ENCODE measurements at places on chromosomes 7 and 10.

GRCh38 chr7:154832557-154833138 lies 170.3 kb downstream of the PAXIP1 start:
- no peak for DNase-seq

GRCh38 chr7:20083781-20084180 lies 133.4 kb downstream of the MACC1 start:
- DNase-seq: no peak

DNA sequence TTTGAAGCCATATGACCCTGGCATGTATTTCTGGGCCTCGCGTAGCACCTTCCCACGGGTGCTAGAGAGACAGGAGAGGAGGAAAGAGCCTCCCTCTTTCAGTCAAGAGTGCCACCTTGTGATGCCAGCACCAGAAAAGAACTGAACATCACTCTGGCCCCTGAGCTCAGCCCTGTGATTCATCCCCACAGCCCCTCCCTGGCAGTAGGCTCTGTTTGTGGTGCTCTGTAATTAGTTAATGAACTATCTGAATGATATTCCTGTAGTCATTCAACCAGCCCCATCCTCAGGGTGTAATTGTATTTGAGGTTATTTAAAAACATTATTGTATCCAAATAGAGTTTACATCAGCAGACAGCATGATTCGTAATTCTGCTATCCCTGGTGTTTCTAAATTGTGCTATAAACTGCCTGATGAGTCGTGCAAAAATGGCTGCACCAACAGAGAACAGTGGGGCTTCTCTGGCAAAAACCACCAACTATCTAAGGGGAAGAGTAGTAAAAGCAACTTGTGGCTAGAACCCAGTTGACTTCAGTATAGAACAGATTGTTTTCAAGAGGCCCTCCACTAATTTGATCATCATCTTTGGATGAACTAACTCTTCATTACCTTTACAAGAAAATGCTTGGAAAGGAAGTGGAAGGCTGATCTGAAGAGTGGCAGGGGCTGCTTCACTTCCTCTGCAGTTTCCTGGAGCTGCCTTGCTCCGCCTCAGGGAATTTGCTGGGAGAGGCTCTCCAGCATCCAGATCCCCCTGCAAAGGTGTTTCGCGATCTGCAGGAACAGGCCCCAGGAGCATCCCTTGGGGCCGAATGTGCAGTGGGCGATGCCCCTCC lies 23.7 kb upstream of the TIAL1 start:
- DNase-seq: no peak

GRCh38 chr10:108582888-108583287 lies 1340.4 kb downstream of the XPNPEP1 start:
- DNase-seq: no peak

- DNase-seq: no peak
Observed at GRCh38 chr7:117274951-117275350, 47.9 kb downstream of the WNT2 start.

- DNase-seq: no peak
Observed at GRCh38 chr7:103714376-103714927, 268.4 kb upstream of the SLC26A5 start.

GRCh38 chr10:104325436-104326435 lies 12.5 kb downstream of the ITPRIP start:
- DNase-seq: no peak

DNA sequence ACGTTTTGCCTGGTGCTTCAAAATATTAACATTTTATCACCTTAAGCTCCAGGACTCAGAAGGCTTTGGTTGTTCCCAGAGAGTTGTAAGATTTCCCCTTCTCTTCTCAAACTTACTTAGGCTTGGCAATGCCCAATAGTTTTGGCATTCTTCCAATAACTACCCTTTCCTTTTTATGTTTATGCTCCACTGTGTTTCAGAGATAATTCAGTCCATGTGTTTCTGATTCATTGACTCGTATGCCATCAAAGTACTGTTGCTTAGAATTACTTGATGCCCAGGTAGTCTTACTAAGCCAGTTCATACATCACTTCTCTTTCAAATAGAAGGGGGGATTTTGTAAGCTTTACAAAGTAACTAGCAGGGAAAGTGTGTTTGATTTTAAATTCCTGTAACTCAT lies 66.6 kb downstream of the AGMO start:
- no peak for DNase-seq

- DNase-seq: no peak
Observed at GRCh38 chr7:111242141-111242755, 151.3 kb downstream of the LRRN3 start.

GRCh38 chr10:113047605-113047962 lies 97.5 kb downstream of the TCF7L2 start:
- no peak for DNase-seq

DNA sequence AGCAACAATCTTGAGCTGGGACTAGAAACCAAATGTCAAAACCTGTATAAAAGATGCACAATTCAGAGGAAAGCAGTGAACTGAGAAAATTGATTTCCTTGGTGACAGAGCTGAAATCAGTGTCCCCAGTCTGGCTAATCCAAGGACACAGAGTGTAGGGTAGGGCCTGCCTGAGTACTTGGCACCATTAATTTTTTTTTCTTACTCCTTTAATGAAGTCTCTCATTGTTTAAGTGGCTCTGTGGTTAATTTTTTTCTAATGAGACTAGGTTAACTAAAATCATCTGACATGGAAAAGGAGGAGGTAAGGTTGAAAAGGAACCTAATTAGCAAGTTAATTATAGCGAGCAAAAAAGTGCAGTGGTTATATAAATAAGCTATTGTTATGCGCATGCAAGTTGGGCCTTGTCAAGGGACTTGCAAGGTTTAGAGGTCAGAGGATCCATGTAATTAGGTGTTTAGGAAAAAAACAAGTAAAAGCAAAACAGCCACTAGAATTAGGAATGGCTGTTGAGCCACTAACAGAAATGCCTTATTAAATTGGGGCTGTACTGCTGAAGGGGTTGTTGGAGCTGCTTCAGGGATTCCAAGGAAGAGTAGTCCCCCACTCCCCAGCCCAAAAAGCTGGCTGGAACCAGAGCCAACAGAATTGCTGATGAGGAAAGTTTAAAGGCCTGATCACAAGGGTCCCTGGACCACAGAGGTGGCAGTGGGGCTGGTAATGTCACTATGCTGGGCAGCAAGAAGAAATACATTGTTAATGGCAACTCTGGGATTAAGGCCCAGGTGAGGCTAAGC lies 58.9 kb upstream of the STRIP2 start:
- no peak for DNase-seq

DNA sequence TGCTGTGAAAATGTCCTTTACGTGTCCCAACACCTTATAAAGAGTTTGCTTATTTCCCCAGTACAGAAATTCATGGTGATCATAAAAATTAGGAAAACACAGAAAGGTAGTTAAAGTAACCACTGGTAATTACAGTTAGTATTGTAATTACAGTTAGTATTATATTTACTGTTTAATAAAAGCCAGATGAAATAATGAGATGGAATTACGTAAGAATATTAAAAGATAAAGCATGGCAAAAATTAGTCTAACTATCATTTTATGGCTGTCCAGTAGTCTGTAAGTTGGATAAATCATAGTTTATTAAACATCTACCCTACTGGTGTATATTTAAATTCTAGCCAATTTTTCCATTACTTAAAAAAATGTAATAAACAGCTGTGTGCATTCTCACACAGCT lies 638.8 kb downstream of the ACTR3B start:
- no peak for DNase-seq

DNA sequence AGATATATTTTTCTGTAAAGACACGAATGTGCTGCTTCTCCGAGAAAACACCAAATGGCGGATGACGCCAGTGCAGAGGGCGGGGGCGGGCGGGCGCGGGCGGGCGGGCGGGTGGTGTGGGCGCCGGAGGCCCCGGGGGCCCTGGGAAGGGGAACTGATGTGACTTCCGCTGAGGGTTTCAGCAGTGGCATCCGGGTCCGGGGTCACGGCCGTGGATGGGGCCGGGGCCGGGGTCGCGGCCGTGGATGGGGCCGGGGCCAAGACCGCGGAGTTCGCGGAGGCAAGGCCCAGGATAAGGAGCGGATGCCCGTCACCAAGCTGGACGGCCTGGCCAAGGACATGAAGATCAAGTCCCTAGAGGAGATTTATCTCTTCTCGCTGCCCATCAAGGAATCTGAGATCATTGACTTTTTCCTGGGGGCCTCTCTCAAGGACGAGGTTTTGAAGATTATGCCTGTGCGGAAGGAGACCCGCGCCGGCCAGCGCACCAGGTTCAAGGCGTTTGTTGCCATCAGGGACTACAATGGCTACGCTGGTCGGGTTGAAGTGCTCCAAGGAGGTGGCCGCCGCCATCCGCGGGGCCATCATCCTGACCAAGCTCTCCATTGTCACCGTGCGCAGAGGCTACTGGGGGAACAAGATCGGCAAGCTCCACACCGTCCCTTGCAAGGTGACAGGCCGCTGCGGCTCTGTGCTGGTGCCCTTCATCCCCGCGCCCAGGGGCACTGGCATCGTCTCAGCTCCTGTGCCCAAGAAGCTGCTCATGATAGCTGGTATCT lies 20.3 kb upstream of the IGF2BP3 start:
- DNase-seq: no peak

GRCh38 chr10:70981171-70981836 lies 92.9 kb upstream of the PCBD1 start:
- no peak for DNase-seq

- DNase-seq: no peak
Observed at GRCh38 chr10:100477970-100478369, 15.2 kb downstream of the WNT8B start.

GRCh38 chr7:71633551-71634008 lies 501.6 kb downstream of the GALNT17 start:
- DNase-seq: no peak

GRCh38 chr7:96734343-96734742 lies 24.7 kb upstream of the SEM1 start:
- DNase-seq: no peak

- DNase-seq: no peak
Observed at GRCh38 chr7:84735011-84735410, 451.8 kb downstream of the SEMA3D start.

DNA sequence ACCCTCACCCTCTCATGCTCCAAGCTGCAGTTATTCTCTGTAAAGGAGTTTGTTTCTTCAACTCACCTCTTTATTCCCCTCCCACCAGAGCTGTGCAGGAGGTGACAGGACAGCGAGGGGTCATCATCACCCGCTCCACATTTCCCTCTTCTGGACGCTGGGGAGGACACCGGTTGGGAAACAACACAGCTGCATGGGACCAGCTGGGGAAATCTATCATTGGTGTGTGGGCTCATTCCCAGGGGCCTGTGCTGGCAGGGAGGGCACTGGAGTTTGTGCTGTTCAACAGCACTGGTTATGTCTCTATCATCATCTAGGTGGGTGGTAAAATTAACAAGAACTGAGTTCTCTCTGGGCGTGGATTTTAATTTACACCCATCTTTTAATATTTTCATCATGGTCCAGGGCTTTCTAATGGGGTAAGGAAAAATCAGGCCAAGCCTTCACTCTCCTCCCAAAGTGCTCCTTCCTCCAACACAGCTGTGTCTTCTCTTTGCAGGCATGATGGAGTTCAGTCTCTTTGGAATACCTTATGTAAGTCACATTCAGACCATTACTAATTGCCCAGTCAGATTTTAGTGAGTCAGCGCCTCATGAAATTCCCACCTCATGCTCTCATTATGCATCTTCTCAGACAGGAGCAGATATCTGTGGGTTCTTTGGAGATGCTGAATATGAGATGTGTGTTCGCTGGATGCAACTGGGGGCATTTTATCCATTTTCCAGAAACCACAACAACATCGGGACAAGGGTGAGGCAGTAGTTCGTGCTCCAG lies 61.6 kb downstream of the PRSS58 start:
- DNase-seq: no peak
